ENCODE measurements at places on chromosomes 12 and 14. TPM values are rescaled to one million over a fixed set of nuclear protein-coding genes. Genes with fewer than 3 reads are reported as not detected.

DNA sequence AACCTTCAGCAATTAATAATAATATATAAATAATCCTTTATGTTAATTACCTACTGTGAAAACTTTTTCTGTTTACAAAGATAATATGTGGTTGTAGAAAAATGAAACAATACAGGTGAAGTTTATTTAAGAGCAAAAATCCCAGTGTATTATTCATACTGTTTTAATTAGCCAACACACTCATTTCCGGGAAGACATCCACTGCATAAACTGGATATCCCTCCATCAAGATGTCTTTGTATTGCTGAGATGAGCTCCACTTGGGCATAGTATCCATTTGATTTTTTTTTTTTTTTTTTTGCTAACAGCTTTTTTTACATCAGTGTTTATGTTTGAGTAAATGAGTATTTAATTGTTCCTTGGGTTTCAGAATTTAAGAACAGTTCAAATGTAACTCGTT, 13.7 kb upstream of the DERA start:
- DNase-seq, result no peak

GRCh38 chr12:124442772-124443445, 124.5 kb downstream of the NCOR2 start:
- no peak for DNase-seq

- DNase-seq, result no peak
These were observed 60.8 kb downstream of the RASSF3 start for GRCh38 chr12:64670919-64671639.

GRCh38 chr14:68563251-68564131, 229.4 kb downstream of the ZFP36L1 start:
- DNase-seq, result no peak

DNA sequence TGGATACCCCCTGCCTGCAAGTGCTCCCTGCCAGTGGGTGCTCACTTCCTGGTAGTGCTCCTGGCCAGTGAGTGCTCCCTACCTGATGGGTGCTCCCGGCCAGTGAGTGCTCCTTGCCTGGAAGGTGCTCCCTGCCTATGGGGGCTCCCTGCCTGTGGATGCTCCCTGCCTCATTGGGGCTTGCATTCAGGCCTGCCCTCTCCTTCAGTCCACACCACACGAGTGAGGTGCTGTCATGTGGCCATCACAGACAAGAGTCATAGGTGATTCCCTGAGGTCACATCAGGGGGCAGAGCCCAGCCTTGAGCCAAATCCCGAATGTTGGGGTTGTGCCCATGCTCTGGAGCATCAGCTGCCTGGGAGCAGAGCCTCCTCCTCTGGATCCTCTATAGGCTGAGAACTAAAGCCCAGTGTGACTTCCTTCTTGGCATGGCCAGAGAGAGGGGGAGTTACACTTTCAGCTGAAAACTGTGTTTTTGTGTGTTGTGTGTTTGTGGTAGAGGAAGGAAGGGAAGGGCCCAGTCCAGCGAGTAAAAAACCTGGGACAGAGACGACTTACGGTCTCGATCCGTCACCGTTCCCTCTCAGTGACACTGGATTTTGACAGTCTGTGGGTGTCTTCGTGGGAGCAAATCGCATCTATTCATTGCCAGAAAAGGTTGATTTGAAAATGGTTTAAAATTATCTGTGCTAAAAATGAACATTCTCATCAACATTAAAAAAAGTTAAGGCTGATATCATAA, 136.0 kb downstream of the ADGRD1 start:
- DNase-seq, result no peak

GRCh38 chr12:132544080-132544397, 54.1 kb downstream of the FBRSL1 start:
- no peak for DNase-seq

DNA sequence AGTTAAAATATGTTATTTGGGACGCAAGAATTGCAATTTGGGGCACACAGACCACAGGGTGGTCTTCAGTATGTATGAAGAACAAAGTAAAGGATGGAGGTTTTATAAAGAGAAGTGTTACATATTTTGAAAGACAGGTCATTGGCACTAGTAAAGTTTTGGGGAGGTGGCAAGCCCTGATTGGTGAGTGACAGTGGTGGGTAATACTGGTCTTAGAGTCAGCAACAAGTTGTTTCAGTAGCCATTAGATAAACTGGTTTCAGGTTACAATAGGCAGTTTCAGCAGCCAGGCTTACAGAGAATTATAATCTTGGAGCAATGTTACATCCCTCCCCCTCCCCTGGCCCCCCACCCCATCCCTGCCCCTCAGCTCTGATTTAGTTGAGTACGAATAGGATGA, 17.5 kb downstream of the MARK3 start:
- no peak for DNase-seq

DNA sequence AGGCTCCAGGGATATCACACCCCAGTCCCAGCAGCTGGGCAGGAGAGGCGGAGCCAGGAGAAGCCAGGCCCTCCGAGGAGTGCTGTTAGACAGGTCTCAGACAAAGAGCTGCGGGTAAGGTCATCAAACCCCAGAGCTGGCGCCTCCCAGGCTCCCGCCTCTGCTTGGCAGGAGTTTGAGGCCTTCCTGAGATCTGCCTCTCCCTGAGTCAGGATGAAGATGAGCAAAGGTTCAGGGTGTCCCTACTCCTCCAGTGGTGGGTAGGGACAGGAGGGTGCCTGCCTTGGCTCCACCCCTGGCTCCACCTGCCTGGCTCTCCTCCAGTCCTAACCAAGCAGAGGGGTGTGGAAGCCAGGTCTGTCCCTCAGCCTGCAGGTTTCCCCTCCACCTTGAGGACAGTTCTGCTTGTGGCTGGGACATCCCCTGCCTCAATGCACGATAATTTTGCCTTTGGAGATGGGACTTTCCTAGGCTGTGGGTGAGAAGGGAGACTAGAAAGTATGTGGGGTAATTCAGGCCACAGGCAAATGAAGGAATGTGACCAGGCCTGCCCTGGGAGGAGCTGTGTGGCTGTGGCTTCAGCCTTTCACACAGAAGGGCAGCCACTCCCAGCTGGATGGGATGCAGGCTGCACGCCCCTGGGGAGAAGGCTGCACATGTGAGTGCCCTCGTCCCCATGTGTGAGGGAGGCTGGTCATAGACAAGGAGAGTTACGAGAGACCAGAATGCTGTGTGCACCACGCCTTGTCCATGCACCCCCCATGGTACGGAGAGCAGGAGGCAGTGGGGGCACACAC, 2.2 kb downstream of the PLEKHG6 start:
- DNase-seq, result peak; percentile 44

DNA sequence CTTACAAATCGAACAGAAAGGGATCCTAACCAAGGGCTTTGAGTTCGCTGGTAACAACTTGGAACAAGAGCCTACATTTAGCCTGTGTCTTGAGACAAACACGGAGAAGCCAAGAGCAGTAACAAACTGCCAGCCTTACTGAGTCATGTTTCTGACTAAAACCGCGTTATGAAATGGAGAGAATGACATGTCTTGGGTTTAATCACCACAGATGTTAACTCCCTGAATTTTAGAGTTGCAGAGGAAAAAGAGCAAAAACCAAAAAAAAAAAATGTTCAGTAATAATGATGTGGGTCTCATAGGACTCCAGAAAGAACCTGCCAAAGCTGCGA, 1.0 kb downstream of the BLTP3B start:
- peak; percentile 73 for DNase-seq

DNA sequence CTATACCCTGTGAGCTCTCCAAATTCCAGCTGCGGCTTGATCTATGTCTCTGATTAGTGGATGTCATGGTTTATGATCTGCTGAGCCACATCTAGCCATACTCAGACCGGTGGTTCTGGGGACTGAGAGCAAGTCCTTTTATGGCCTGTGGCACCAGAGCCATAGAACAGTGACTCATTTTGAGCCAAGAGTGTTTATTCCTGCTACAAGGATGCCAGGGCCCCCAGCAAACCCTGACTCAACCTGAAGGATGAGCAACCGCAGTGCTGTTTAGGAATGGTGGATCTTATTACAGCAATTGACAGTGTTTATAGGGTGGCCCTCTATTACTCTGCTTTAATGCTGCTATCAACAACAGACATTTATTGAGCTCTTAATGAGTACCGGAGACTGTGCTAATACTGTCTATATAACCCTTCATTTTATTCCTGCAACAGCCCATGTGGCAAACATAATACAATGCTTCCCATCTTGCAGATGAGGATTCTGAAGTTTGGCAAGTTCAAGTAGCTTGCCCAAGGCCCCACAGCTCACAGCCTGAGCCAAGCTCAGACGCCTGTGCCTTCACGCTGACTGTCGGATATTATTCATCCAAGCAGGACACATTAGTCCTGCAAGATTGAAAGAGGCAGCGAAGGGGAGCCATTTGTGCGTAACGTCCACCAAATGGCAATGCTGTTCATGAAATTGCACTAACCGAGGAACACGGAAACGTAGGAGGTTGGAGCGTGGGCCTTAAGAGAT, 273.6 kb upstream of the PWP1 start:
- DNase-seq, result peak; percentile 87

DNA sequence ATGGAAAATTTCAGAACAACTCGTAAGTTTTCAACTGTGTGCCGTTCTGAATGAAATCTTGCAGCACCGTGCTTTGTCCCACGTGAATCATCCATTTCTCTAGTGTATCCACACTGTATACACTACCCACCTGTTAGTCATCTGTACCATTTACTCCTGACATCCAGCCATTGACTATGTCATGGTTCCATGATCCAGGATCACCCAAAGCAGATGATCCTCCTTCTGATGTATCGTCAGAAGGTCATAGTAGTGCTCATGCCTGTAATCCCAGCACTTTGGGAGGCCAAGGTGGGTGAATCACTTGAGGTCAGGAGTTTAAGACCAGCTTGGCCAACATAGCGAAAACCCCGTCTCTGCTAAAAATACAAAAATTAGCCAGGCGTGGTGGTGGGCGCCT, 122.9 kb downstream of the PPHLN1 start:
- no peak for DNase-seq

- no peak for DNase-seq
These were observed 152.7 kb downstream of the DPF3 start for GRCh38 chr14:72740966-72741825.

ARG2 gene
- 2.9 TPM for total RNA-seq

B4GALNT1 gene
- total RNA-seq, result 61.9 TPM

TMEM132D gene
- total RNA-seq, result not detected

KLHL33 gene
- total RNA-seq, result not detected

SLC17A8 gene
- not detected for total RNA-seq

USP15 gene
- total RNA-seq, result 43.3 TPM

MANSC4 gene
- not detected for total RNA-seq

Measured in A172 (cell line).